Stimulated activated CD4-positive, alpha-beta T cell treated with anti-CD3 and anti-CD28 coated beads, TNF-alpha, amount 100 ng/mL, for 4 hours (primary cell): ENCODE measurements at places on chromosomes 1 and 21.

DNA sequence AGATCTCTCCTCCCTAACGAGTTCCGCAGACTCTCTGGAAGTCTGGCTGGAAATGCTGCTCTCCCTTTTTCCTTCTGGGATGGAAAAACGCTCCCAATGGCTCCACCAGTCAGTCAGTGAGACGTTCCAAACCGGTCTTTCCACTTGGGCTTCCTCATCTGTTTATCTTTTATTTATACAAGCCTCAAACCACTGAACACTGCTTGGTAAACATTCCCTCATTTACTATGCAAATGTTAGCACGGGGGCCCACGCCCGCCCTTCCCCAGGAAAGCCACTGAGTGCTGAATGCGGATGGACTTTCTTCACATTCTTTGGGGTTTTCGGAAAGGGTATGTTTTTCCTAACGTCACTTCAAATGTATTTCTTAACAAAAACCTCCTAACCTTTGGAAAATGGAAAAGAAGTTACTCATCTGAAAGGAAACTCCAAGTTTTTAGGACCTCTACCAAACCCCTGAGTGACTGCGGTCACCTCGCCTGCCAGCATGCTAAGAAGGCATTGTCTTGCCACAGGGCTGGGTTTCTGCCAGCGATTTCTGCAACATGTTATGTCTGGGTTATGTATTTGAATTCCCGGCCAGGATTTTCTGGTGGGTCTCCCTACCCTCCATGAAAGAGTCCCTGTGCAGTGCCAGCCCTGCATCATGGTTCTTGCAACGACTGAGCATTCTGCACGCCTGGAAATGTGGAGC, 14.0 kb upstream of the UMODL1 start:
- no peak for DNase-seq

DNA sequence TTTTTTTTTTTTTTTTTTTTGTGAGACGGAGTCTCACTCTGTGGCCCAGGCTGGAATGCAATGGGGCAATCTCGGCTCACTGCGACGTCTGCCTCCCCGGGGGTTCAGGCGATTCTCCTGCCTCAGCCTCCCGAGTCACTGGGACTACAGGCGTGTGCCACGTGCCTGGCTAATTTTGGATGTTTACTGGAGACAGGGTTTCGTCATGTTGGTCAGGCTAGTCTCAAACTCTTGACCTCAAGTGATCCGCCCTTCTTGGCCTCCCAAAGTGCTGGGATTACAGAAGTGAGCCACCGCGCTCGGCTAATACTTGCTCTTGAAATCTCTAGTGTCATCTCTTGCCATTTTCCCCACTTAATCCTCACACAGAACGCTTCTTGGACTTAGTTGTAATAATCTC, 1.1 kb upstream of the SYCP1 start:
- no peak for DNase-seq

DNA sequence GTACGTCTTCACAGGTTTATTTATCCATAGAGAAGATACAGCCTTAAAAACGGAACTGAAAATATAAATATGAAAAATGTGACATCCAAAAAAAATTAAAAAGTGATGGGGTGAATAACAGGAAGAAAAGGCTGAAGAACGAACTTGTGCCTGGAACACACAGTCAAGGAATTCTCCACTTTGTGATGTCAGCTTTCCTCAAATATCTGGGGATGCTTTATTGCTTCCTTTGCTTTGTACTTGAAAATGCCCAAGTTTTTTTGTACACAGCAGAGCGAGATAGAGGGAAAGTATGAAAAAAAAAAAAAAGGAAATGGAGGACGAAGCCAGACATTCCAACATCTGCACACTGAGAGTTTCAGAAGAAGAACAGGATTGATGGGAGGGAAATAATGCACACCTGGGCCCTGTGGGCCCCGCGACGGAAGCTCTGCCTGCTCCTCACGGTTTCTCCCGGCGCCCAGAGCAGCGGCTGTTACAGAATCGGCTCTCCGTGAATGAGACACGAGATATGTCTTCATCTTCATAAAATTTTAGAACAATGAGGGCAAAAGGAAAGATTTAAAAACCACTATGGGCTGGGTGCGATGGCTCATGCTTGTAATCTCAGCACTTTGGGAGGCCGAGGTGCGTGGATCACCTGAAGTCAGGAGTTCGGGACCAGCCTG, 10.0 kb upstream of the LRRC3 start:
- DNase-seq: no peak

- DNase-seq: no peak
Observed at GRCh38 chr1:34790985-34791384, 1.8 kb upstream of the GJA4 start.

GRCh38 chr21:45018131-45019075, 56.0 kb upstream of the ADARB1 start:
- no peak for DNase-seq

GRCh38 chr1:66284746-66285145, 249.2 kb upstream of the SGIP1 start:
- DNase-seq: no peak

DNA sequence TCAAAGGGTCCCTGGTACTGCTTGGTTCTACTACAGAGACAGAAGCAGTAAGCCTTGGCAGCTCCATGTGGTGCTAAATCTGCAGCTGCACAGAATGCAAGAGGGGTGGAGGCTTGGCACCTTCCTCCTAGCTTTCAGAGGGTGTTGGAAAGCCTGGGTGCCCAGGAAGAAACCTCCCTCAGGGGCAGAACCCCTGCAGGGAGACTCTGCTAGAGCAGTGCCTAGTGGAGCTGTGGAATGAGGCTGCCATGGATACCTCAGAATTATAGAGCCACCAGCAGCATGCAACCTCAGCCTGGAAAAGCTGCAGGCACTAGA, 76.2 kb upstream of the TLR5 start:
- DNase-seq: no peak

DNA sequence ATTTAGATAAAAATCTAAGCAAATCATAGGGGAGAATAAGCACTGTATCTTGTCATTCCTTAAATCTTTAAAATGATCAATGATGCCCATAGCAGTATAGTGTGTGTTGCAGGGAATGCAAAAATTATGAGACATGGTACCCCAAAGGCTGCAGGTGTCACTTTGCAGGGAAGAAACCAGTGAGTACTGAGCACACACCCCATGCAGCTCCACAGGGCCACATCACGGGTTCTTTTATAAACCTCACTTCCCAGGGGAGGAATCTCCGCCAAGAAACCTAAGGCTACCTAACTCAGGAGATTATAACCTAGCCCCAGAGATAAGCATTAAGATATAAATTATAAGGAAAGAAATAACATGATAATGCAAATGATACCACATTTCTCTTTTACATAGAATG, 115.6 kb downstream of the APP start:
- no peak for DNase-seq

GRCh38 chr1:11767922-11768704, 6.1 kb downstream of the C1orf167 start:
- no peak for DNase-seq

GRCh38 chr1:2208309-2209239, 14.0 kb upstream of the FAAP20 start:
- no peak for DNase-seq

- DNase-seq: no peak
Observed at GRCh38 chr1:15181564-15181963, 28.0 kb downstream of the TMEM51 start.

DNA sequence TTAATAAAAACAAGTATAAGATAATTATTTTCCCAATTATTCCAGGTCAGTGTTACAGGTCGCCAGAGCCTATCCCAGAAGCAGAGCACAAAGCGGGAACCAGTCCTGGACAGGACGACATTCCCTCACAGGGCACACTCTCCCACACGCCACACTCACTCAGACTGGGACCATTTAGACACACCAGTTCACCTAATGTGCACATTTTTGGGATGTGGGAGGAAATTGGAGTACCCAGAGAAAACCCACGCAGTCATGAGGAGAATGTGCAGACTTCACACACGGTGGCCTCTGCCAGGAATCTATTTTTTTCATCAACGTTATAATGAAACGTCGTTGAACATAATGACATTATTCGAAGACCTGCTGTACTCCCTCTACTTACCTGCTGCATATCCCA, 20.5 kb upstream of the NRDC start:
- no peak for DNase-seq

- DNase-seq: no peak
Observed at GRCh38 chr1:212671342-212672031, 28.2 kb downstream of the BATF3 start.

- DNase-seq: no peak
Observed at GRCh38 chr1:48581270-48581669, 109.3 kb upstream of the SPATA6 start.

- no peak for DNase-seq
Observed at GRCh38 chr1:247228133-247228532, 27.7 kb upstream of the VN1R5 start.

DNA sequence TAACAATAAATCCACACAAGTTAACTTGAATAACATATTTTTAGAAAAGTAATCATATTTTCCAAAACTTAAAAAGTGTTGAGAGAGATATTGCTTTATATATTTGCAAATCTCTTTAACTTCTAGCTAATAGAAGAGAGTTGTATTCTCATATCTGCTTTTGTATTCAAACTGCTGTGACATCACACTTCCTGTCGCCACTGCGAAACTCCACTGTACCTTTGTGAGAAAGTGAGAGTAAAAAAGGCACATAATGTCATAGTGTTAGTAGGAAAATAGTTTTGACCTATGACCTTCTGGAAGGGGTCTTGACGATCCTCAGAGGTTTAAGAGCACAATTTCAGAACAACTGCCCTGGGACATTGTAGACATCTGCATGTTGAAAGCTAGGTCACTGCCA, 21.6 kb downstream of the AK5 start:
- DNase-seq: no peak

GRCh38 chr1:119291611-119292206, 76.9 kb upstream of the HAO2 start:
- no peak for DNase-seq

DNA sequence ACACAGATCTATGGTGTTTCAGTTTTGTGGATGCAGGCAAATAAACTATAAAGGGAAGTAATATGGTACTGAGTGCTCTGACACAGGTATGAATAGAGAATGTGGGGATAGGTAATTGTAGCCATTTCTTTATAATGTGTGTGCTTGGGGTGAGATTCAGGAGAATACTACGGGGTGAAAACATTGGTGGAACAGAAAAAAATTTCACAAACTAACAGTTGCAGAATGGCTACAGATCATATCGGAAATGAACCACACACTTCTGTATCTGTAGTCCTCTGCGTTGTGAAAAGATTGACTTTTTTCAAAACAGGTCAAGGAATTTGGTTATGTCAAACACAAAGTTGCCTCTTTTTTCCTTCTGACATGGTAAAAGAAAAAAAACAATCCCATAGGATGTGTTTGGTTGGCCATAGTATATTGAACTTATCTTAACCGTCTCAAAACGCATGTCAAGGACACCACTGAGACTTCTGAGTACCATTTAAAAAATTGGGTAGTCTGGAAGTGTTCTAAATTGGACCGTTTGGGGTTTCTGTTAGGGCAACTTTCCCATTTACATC, 1.1 kb upstream of the CDC73 start:
- DNase-seq: no peak

DNA sequence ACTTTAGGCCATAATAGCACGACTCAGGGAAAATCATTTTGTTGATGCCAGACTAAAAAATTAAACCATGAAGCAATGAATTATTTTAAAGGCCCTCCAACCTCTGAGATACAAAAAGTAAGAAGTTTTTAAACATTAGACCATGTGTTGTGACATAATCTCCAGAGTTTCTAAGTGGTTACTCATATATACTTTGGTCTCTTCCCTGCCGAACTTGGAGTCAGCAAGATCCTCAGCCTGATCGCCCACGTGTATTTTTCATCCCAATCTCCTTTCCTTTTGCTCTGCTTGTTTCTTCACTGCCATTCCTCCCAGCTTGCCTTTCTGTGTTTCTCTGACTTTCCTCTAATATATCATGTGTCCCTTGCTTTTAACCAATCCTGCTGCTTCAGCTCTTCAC, 3.8 kb downstream of the ARV1 start:
- no peak for DNase-seq

GRCh38 chr1:167668108-167668507, 38.1 kb downstream of the RCSD1 start:
- no peak for DNase-seq

DNA sequence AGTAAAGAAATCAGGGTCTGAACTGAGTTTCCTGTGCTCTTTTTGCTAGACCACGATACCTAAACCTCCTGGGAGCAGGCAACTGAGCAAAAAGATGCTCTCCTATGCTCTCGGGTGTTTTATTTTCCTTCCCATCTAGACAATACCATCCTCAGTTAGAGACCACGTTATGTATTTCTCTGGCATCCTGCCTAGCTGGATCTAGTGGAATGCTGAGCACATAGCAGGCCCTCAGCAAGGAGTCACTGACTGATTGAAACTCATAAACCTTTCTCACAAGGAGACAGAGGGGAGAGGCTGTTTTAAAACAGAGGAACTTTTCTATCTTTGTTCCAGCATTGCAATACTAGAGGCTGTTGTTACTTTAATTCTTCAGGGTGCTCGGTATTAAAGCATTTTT, 168.0 kb downstream of the CYYR1 start:
- no peak for DNase-seq
